Epithelial cell of alveolus of lung (primary cell): ENCODE measurements at places on chromosomes 4 and X. TPM values are rescaled to one million over a fixed set of nuclear protein-coding genes. Genes with fewer than 3 reads are reported as not detected.

MTTP gene
- 0.08 and 0.26 TPM in 2 replicates for total RNA-seq

HSD17B13 gene
- 0.24 TPM in 1 of 2 replicates, not detected in the other for total RNA-seq

CT45A5 gene
- total RNA-seq, result not detected in 2 replicates

ETDB gene
- not detected in 2 replicates for total RNA-seq

RGN gene
- 2.0 and 2.1 TPM in 2 replicates for total RNA-seq

TRIM75 gene
- not detected in 2 replicates for total RNA-seq

DTHD1 gene
- total RNA-seq, result not detected in 2 replicates

XPNPEP2 gene
- total RNA-seq, result 1.3 TPM in 1 of 2 replicates, not detected in the other

BEND2 gene
- not detected in 2 replicates for total RNA-seq

UGT2B10 gene
- total RNA-seq, result not detected in 2 replicates

SPARCL1 gene
- under 0.01 and 1.0 TPM in 2 replicates for total RNA-seq

NUDT10 gene
- 3.3 and 5.8 TPM in 2 replicates for total RNA-seq

RAB28 gene
- total RNA-seq, result 14.1 and 20.7 TPM in 2 replicates
